Muscle of leg (tissue), 16 donors: ENCODE measurements at places on chromosomes 3 and 15. TPM values are rescaled to one million over a fixed set of nuclear protein-coding genes. Genes with fewer than 3 reads are reported as not detected.

The GPR149 gene
- 0.35 TPM for total RNA-seq

DNA sequence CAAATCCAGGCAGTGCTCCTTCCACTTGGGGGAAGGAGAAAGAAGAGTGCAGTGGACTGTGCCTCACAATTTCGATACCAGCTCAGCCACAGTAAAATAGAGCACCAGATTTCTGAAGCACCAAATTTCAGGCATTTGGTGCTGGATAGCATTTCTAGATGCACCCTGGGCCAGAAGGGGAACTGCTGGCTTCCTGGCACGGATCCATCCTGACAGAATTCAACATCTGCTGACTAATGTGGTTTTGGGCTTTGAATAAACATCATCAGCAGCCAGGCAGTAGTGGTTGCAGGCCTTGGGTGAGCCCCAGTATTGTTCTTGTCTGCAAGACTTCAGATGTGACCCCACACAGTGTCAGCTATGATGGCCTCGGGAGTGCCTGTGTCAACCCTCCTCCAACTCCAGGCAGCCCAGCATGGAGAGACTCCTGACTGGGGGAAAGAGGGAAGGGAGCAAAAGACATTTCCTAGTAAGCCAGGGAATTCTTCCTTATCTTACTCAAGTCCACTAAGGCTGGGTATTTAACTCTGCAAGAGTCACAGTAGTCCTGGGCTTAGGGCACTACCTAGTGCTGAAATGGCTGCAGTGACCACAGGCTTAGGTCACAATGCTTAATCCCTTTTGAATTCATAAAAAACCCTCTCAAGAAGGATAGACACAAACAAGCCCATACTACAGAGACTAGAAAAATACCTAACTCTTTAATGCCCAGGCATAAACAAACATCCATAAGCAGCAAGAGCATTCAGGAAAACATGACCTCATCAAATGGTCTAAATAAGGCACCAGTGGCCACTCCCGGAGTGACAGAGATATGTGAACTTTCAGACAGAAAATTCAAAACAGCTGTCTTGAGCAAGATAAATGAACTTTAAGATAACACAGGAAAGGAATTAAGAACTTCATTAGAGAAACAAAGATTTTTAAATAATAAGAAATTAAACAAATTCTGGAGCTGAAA, 74.7 kb downstream of the SPATA16 start:
- peak; percentile 37 for DNase-seq

DNA sequence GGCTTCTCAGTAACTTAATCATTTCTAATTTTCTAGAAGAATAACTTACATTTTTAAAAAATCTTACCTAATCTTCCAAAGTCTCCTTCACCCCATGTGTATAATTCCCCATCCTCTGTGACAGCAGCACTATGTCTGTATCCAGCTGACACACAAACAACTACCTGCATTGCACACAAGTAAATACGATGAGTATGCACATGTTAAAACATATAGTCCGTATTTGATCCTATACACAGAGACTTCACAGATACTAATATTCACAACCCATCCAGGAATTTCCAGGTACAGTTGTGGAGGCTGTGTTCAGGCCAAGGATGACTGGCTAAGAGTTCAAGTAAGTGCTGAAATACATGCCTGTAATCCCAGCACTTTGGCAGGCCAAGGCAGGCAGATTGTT, 78.6 kb downstream of the HERC1 start:
- no peak for DNase-seq

The GHRL gene
- total RNA-seq, result 0.40 TPM

The ESYT3 gene
- total RNA-seq, result 11.0 TPM

DNA sequence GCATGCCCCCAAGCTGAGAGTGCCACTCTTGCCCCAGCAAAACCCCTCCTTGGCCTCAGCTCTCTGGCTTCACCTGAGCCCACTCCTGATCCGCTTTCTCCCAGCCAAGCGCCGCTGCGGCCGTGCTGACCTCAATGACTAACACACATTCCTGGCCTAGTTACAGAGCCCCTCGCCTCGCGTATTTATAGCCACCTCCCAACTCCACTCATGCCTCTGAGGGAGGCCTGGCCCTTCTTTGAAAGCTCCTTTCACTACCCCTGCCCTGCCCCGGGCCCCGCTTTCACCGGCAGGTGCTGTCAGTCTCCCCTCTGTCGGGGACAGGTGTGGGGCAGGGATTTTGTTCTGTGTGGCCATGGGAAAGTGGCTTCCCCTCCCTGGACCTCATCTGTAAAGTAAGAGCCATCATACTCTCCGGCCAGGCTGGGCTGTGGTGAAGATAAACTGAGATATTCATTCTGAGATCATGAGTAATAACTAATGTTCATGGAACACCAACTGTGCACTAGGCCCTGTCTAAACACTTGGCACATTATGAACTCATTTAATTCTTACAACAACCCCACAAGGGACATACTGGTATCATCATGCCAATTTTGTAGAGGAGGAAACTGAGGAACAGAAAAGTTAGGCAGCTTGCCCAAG, 13.2 kb upstream of the ATP2B2 start:
- DNase-seq, result peak; percentile 40

The TFG gene
- total RNA-seq, result 33.6 TPM

GRCh38 chr15:76328958-76329357, 7.6 kb upstream of the ISL2 start:
- DNase-seq, result no peak

The GOLGA8J gene
- total RNA-seq, result 0.09 TPM

The ZIC1 gene
- 11.8 TPM for total RNA-seq

- peak; percentile 5 for DNase-seq
Measured at GRCh38 chr3:167397826-167398225, 17.7 kb upstream of the ZBBX start.

GRCh38 chr3:56086355-56086754, 381.9 kb downstream of the ERC2 start:
- DNase-seq, result no peak

- peak; percentile 26 for DNase-seq
Measured at GRCh38 chr15:55819397-55820034, 76.6 kb upstream of the PRTG start.

The PRICKLE2 gene
- 14.6 TPM for total RNA-seq

The CPN2 gene
- total RNA-seq, result 0.04 TPM

The SERINC4 gene
- total RNA-seq, result 0.18 TPM

The ZMYND10 gene
- 0.49 TPM for total RNA-seq

The SEMA5B gene
- 17.7 TPM for total RNA-seq

The CNTN6 gene
- total RNA-seq, result 3.3 TPM

The TKT gene
- total RNA-seq, result 29.1 TPM

DNA sequence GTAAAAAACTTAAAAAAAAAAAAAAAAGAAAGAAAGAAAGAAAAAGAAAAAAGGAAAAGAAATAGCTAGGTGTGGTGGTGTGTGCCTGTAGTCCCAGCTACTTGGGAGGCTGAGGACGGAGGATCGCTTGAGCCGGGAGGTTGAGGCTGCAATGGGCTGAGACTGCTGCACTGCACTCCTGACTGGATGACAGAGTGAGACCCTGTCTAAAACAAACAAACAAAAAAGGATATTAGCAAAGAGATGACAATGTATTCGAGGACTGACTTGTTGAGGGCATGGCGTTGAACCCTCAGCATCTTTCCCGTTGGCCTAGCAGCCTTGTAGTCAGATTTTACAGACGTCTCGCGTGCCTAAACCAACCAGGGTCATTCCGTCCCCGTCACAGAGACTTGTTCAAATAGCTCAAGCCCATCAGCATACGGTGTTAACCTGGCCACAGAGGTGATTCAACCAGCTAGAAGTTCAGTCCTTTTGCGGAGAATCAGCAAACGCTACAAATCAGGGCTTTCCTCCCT, 528 bp upstream of the NIT2 start:
- DNase-seq, result no peak

The CHRM5 gene
- not detected for total RNA-seq

GRCh38 chr15:25931851-25932250, 68.7 kb upstream of the ATP10A start:
- no peak for DNase-seq

The PEX5L gene
- not detected for total RNA-seq

DNA sequence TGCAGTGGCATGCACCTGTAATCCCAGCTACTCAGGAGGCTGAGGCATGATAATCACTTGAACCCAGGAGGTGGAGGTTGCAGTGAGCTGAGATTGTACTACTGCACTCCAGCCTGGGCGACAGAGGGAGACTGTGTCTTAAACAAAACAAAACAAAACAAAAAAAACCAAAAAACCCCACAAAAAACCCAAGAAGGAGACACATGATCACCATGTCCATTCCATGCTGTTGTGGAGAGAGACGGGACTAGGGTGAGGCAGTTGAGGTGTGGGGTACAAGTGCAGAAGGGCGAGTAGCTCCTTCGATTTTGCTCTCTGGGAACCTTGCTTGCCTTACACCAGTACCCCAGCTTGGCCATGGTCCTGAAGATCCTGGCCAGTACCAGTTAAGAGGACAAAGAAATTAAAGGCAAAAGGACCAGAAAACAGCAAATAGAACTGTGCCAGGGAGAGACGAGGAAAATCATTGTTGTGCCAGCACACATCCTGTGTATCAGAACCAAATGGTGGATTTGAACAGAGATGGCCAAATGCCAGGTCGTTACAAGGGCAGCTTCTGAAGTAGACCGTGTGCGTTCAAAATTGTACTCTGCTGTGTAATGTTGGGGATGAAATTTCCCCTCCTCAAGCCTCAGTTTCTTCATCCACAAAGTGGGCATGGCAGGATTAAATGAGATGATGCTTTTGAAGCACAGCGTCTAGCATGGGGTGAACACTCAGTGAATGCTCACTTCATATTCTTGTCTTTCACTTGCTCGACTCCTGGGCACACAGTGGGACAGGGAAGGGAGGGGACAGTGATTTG, 42.9 kb upstream of the CTSH start:
- no peak for DNase-seq

The SHF gene
- total RNA-seq, result 8.6 TPM

GRCh38 chr3:162525066-162525742, 1028.6 kb downstream of the OTOL1 start:
- peak; percentile 95 for DNase-seq

DNA sequence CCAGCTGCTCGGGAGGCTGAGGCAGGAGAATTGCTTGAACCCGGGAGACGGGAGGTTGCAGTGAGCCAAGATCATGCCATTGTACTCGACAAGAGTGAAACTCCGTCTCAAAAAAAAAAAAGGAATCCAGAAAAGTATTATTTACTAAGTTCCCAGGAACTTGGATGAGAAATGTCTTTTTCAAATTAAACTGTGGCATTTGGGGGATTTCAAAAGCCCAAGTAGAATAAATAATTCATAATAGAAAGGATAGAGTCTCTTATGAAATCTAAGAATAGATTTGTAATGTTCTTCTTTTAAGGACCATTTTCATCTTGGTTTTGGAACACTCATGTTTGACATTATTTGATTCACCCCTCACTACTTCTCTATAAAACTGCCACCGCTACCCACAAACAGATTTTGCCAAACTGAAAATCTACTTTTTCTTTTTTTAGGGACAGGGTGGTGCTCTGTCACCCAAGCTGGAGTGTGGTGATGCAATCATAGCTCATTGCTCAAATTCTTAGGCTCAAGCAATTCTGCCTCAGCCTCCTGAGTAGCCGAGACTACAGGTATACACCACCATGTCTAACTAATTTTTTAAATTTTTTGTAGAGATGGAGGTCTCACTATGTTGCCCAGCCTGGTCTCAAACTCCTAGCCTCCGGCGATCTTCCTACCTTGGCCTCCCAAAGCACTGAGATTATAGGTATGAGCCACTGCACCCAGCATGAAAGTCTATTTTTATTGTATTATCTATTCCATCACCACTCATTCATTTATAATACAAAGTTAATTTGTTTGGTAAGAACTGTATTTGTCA, 99.3 kb downstream of the SENP2 start:
- no peak for DNase-seq

The RYR3 gene
- 22.0 TPM for total RNA-seq

DNA sequence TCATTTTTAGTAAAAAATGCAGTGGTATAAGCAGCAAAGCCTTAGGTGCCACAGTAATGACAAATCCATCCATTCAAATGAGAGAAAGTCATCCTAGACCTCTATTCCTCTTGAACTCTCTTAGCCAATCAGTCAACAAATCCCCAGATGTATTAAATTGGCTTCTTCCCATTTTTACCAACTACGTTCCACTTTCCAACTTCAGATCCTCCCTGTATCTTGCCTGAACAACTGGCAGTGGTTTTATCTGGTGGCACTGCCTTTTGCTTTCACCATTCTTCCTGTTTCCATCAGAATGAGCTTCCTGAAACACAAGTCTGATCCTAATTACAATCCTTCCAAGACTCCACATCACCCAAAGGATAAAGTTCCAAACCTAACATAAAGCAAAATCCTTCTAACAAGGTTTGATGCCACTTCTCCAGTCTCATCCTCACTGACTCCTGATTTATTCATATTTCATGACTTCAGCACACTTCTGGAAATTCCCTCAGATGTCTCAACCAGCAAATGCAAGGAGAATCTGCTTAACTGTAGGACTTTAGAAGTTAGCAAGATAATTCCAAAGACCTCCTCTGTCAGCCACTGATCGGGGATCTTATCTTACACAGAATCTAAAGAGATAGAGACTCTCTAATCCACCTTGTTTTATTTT, 69.8 kb upstream of the SLC4A7 start:
- DNase-seq, result no peak

DNA sequence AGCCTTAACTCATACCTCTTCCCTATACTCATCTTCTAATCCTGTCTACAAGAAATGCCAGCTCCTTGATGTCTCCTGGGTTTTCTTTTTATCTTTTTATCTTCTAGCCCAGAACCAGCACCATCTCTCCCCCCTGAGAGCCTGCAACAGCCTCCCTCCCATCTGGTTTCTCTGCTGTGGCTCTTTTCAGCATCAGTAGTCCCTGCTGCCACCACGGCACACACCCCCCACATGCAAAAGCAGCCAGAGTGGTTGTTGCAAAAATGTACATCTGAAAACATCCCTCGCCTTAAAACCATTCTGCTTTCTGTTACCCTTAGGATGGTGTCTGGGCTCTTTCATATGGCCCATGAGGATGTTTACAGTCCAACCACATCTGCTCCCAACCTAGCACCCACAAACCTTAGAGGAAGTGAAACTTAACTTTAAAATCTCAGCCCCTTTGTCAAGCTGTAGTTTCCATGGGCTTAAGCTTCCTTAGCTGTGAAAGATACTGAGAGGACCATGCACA, 775 bp downstream of the TTC21A start:
- peak; percentile 61 for DNase-seq

GRCh38 chr15:87439090-87439489, 817.4 kb downstream of the NTRK3 start:
- no peak for DNase-seq

The CLDN16 gene
- not detected for total RNA-seq
